Activated naive CD4-positive, alpha-beta T cell (primary cell): ENCODE measurements at places on chromosomes 6 and 20.

- DNase-seq, result peak; percentile 11
These were observed 6.8 kb downstream of the MKKS start for GRCh38 chr20:10427060-10427692.

- DNase-seq, result peak; percentile 63
These were observed 88.4 kb downstream of the CDC5L start for GRCh38 chr6:44475779-44476434.

- DNase-seq, result no peak
These were observed 15.4 kb upstream of the STMND1 start for GRCh38 chr6:17086469-17086868.

GRCh38 chr6:33958526-33959328, 154.9 kb upstream of the MLN start:
- no peak for DNase-seq

- DNase-seq, result no peak
These were observed 12.9 kb downstream of the BANF2 start for GRCh38 chr20:17712708-17713107.

DNA sequence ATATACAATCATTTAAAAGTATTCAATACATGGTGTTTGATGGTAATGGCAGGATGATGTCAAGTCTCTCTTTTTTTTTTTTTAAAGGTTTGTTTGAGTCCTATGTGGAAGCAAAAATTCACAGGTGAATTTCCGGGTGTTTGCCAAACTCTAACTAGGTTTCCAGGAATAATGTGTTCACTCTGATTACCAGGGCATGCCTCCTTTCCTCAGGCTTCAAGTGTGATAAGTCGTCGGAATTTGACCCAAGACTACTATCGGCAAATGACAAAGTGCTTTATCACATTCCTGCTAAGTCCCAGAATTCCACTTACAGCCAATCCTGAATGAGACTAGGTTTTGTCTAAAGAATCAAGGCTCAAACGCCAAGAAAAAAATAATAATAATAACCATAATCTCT, 7.3 kb downstream of the OARD1 start:
- no peak for DNase-seq

GRCh38 chr20:41228858-41229257, 88.7 kb downstream of the ZHX3 start:
- DNase-seq, result no peak

DNA sequence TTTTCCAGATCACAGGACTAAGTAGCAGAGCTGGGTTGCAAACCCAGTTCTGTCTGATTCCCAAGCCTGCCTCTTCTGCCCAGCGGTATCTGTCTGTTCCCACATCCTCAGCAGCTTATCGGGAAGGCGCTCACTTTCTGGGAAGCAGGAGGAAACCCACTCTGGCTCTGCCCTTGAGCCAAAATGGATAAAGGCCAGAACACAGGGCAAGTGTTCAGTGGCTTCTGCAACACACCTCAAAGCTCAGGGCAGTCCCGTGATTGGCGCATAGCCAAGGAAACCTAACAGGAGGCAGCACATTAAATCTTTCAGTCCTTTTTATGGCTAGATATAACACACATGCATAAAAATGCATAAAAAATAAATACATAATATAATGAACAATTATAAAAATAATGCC, 262.2 kb downstream of the NRN1 start:
- DNase-seq, result no peak

DNA sequence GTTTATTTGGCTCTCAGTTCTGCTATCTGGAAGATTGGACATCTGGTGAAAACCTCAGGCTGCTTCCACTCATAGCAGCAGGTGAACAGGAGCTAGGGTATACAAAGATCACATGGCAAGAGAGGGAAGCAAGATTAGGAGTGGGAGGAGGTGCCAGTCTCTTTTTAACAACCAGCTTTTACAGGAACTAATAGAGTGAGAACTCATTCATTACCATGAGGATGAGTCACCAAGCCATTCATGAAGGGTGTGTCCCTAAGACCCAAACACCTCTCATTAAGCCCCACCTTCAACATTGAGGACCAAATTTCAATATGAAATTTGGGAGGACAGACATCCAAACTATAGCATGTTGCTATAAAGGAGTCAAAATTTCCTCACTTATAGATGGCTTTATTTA, 85.4 kb upstream of the HCRTR2 start:
- DNase-seq, result no peak

- no peak for DNase-seq
These were observed 33.0 kb upstream of the LRRN4 start for GRCh38 chr20:6086868-6087267.

- no peak for DNase-seq
These were observed 4.9 kb downstream of the PTK7 start for GRCh38 chr6:43081043-43081442.

- DNase-seq, result no peak
These were observed 21.6 kb upstream of the TRIM27 start for GRCh38 chr6:28945349-28945748.

DNA sequence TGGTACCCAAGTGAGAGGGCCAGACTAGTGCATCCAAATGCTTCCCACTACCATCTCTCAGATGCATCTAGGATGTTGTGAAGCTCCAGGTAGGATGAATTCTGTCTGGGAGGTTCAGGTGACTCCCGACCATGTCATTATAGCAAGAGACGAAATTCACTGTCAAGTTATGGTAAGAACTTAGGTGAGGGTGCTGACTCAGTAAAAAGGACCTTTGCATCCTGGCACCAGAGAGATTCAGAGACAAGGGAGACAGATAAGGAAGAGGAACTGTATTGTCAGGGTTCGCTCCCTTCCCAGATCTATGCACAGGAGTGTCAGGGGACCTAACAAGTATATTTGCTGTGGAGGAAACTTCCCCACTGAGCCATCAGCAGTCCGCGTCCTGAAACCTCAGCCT, 11.2 kb upstream of the PRIM2 start:
- no peak for DNase-seq

DNA sequence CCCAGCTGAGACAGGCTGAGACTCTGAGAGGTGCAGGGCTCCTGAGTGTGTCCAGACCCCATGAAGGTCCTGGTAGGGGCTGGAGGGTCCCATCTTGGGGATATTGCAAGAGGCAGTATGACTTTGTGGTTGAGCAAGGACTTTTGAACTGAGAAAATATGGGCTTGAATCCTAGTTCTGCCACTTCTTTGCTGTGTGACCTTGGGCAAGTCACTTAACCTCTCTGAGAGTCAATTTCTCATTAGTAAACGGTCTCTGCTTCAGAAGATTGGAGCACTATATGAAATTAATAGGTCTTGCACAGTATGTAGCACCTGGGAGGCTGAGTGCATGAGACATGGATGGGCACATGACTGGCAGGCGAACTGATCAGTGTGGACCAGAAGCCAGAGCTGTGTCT, 42.7 kb downstream of the TFEB start:
- DNase-seq, result no peak

GRCh38 chr6:35192301-35192860, 21.4 kb upstream of the SCUBE3 start:
- no peak for DNase-seq

DNA sequence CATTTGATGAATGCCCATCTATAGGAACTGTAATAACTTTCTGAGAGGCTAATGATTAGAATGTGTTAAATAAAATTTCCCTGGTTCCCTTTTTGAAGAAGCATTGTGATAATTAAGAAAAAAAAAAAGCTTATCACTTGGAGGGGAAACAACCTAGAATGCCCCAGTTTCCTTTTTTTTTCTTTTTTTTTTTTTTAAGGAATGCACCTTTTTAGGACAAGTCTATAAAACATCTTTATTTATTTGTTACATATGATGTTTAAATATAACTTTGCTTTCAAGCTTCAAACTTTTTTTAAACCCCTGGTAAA, 7.3 kb upstream of the MRPS10 start:
- no peak for DNase-seq

- no peak for DNase-seq
These were observed 2.8 kb downstream of the NKX2-4 start for GRCh38 chr20:21394551-21394950.

DNA sequence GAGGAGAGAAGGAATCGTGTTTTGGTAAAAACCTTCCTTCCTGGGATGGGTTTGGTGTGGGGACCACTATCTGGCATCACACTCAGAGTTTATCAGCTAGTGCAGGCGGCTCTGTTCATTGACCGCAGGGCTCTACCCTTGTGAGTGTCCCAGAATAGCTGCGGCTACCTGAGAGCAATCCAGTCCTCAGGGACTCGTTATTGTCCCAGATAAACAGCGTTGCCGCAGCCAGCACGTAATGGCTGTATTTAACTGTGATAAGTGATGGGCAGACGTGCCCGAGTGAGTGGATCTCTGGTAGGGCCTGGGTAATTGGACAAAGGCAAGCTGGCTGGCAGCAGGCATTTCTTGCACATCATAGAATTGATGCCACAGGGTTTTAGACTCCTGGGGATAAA, 163.3 kb downstream of the SOBP start:
- no peak for DNase-seq

GRCh38 chr6:146890644-146891434, 292.1 kb downstream of the ADGB start:
- no peak for DNase-seq
